ENCODE measurements at places on chromosomes 2 and 18. TPM values are rescaled to one million over a fixed set of nuclear protein-coding genes. Genes with fewer than 3 reads are reported as not detected.

DNA sequence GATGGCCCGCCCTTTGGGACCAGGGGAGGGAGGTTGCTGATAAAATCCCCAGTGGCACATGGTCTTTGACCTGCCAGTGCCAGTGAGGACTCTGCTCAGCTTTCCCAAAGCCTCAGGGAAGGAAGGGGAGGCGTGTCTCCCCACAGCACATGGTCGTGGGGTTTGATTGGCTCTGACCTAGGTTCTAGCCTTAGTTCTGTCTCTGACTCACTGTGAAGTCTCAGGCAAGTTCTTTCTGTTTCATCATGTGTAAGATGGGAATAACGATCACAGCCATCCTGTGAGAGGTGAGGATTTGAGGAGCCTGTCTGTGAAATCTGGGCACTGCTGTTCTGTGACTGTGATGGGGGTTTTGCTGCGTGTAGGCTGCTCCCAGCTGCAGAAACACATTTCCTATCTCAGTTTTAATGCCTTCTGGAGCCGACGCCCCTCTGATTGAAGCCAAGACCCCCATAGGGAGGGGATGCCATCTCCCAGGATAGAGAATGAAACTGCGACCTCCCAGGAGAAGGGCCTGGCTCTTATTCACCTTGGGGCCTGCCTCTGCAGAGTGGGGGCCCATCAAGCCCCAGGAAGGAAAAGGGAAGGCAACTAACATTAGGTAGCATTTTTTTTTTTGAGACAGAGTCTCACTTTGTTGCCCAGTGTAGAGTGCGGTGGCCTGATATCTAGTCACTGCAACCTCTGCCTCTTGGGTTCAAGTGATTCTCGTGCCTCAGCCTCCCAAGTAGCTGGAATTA lies 84.0 kb downstream of the DDX1 start:
- no peaks in the 10 kb centered on the region for H3K4me1 ChIP-seq
- no peaks in the 10 kb centered on the region for H3K36me3 ChIP-seq
- no peak for DNase-seq
- no peak overlapping the region for H3K4me3 ChIP-seq
- H3K27ac ChIP-seq = no peak overlapping the region
- H3K27me3 ChIP-seq = no peaks in the 10 kb centered on the region

DNA sequence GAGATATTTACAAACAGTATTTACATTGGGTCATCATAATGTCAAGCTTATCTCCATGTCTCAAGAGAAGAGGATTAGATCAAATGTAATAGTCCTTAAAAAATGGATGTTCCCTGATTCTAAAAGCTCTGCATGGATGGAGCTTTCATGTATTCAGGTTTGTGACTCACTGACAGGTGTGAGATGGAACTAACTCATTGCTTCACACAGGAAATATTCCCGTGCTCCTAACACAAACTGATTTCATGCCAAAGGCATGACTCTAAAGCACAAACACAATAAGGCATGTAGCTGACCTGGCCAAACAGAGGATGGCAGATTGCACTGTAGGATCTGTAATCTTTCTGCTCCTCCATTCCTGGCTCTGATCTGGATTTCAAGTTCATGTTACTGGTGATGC lies 110.0 kb downstream of the ALK start:
- H3K4me3 ChIP-seq = no peak overlapping the region
- no peak for DNase-seq
- no peaks in the 10 kb centered on the region for H3K27me3 ChIP-seq
- no peaks in the 10 kb centered on the region for H3K4me1 ChIP-seq

GRCh38 chr2:202883987-202884675 lies 12.6 kb upstream of the ICA1L start:
- H3K4me3 ChIP-seq = no peak overlapping the region
- H3K36me3 ChIP-seq = peaks cover 46% of the 10 kb centered on the region
- DNase-seq = no peak
- H3K27ac ChIP-seq = no peak overlapping the region

GRCh38 chr18:6109743-6110142 lies 214.4 kb upstream of the TMEM200C start:
- H3K36me3 ChIP-seq = no peaks in the 10 kb centered on the region
- no peak for DNase-seq
- no peak overlapping the region for H3K27ac ChIP-seq
- H3K4me3 ChIP-seq = no peak overlapping the region

DNA sequence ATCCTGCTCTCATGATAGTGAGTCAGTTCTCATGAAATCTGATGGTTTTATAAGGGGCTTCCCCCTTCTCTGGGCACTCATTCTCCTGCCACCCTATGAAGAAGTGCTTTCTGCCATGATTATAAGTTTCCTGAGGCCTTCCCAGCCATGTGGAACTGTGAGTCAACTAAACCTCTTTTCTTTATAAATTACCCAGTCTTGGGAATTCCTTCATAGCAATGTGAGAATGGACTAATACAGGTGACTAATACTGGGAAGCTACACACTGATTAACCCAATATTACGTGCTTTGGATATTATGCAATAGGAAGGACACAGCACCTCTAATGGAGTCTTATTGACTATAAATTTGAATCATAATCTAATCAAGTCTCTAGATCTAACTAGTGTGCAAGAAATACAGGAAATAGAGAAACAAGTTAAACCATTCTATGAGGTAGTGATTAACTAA lies 107.2 kb upstream of the ETAA1 start:
- H3K36me3 ChIP-seq = no peaks in the 10 kb centered on the region
- no peaks in the 10 kb centered on the region for H3K4me1 ChIP-seq
- DNase-seq = no peak
- H3K27me3 ChIP-seq = 0 out of 2 replicates have a peak, but pooled peaks cover 4% of the 10 kb centered on the region
- no peak overlapping the region for H3K4me3 ChIP-seq

DNA sequence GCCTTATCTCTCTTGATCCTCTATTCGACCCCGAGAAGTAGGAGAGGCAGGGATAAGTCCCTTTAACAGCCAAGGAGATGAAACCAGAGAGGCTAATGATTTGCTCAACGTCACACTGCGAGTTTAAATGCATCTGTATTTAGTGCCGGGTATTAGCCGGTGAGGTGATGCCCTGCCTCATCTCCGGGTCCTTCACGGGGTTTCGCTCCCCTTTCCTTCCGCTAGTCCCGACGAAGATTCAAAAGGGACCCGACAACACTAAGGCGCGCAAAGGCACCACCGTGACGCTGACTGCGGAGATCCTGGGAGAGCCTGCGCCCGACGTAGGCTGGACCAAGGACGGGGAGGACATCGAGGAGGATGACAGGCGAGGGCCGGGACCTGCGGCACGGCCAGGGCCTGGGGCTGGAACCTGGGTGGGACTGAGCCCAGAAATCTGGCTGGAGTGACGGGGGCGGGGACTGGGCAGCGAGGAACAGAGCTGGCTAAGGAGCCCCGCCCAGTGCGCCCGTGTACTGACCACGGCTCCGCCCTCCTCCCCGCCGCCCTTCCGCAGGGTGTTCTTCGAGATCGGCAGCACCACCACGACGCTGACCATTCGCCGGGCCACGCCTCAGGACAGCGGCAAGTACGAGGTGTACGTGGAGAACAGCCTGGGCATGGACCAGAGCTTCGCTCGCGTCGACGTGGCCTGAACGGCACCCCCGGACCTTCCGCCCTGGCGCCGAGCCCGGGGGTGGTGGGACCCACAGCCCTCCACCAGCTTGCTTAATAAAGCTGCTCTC lies 1.0 kb upstream of the GMPPA start:
- H3K27ac ChIP-seq = no peak overlapping the region
- H3K27me3 ChIP-seq = no peaks in the 10 kb centered on the region
- no peaks in the 10 kb centered on the region for H3K36me3 ChIP-seq
- no peak overlapping the region for H3K4me3 ChIP-seq
- peaks cover 23% of the 10 kb centered on the region for H3K4me1 ChIP-seq

DNA sequence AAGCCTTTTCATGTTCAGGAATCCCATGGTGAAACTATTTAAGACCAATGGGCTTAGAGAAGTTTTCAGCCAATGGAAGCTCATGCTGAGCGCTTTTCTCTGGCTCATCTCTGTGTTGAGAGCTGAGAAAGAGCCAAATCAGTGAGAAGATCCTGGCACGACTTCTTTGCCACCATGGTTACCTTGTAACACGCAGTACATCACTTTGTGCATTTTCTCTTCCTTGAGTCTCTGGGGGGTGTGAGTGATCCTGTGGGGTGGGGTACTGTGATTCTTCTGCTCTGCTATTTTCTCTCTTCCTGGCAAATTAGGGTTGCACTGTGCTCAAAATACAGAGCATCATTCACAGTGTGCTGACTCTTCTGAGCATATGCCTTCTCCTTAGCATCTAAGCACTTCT lies 664.2 kb downstream of the ARHGAP15 start:
- H3K36me3 ChIP-seq = no peaks in the 10 kb centered on the region
- DNase-seq = no peak
- H3K27me3 ChIP-seq = no peaks in the 10 kb centered on the region
- H3K27ac ChIP-seq = no peak overlapping the region
- no peaks in the 10 kb centered on the region for H3K4me1 ChIP-seq

GRCh38 chr2:60450488-60450887 lies 103.0 kb downstream of the BCL11A start:
- H3K4me1 ChIP-seq = peaks cover 33% of the 10 kb centered on the region
- peak overlapping the region; percentile 43 for H3K27ac ChIP-seq
- peaks cover 16% of the 10 kb centered on the region for H3K36me3 ChIP-seq

DNA sequence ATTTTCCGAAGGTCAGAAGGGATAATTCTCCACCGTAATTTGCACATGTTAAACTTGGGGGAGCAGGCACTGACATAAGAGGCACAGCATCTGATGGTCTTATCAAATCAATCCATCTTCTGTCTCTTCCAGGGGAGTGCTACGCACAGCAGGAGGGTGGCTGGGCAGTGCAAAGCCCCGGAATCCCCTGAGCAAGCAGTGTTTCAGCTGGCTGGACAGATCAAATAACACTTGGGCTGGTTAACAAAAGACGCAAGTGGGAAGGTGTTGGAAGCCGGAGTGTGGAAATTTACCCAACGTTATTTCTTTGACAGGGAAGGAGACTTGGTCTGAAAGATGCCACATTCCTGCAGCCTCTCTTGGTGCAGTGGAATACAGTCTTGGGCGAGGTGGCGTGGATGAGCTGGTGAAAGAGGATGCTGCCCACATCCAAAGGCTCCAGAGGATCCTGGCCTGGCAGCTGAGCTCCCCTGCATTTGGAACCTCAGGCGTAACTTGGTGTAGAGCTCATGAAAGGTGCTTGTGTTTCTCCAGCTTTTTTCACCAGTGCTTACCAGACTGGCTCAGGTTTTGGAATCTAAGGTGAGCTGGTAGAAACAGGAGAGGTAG lies 103.0 kb downstream of the MAPK4 start:
- DNase-seq = no peak
- no peak overlapping the region for H3K27ac ChIP-seq

DNA sequence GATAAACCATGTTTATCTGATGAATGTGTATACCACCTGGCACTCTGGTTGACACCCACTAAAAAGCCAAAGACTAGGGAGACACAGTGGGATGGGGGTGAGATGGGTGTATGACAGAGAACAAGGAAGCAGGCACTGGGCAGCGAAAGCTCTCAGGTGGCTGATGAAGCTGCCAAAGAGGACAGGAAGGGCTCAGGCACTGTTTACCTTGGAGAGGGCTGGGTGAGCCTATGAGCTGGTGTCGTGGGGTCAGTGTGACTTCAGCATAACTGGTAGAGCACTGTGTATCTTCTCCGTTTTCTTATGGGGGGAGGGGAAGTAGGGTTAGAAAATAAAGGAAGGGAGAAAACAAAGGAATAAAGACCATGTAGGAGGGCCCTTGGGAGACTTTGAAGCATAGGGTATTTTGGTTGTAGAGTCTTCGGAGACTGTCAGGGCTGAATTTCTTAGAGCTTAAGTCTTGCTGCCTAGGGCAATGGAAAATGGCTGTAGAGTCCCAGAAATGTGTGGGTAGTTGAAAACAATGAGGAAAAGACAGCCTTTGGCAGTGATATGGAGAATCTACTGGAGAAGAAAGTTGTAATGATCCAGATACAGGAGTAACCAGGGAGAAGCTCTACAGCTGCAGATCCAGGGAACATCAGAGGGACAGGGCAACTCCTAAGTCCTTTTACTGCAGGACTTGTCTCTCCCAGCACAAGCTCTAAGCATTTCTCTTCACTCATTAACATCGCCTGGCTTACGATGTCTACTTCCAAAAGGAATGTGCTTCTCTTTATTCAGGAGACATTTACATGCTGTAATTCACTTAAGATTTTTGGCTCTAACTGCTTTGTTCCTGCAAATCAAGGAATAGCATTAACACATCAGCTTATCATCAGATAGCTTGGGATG lies 120.0 kb downstream of the AQP4 start:
- no peaks in the 10 kb centered on the region for H3K4me1 ChIP-seq
- H3K36me3 ChIP-seq = no peaks in the 10 kb centered on the region
- H3K27ac ChIP-seq = no peak overlapping the region
- H3K27me3 ChIP-seq = no peaks in the 10 kb centered on the region
- H3K4me3 ChIP-seq = no peak overlapping the region

DNA sequence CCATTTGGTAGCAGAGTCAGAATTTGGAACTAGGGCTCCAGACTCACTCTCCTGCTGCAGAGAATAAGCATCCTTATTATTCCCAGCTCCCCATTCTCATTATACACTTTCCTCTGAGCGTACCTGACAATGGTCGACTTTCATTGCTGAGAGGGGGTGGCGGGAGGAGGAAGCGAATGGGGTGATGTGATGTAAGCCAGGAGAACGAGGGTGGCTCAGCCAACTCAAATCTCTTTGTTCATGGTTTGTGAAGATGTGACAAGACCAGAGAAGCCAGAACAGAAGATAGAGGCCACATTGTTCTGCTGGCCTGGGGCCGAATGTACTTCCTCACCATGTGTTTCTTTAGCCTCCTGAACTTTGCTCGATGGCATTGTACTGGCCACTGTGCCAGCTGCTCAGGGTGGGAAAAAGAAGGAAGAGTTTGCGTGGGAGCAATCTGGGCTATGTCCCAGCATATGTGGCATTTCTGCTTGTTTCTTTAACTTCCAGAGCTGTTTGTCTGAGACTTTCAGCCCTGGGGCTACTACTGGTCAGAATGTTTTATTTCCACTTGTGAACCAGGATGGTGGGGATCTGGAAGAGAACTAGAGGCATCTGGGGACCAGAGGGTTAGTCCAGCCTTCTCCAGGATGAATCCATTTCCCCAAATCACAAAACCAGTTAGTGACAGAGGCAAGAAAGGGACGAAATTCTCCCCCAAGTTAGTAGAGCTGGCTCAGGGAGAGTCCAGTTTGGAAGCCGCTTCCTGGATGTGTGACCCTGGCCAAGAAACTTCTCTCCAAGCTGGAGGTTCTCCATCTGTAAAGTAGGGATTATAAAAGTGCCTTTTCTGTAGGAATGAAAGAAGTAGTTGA lies 62.6 kb downstream of the MOGAT1 start:
- H3K4me3 ChIP-seq = no peak overlapping the region
- no peaks in the 10 kb centered on the region for H3K36me3 ChIP-seq
- DNase-seq = no peak
- no peaks in the 10 kb centered on the region for H3K27me3 ChIP-seq
- peaks cover 11% of the 10 kb centered on the region for H3K4me1 ChIP-seq
- no peak overlapping the region for H3K27ac ChIP-seq

DNA sequence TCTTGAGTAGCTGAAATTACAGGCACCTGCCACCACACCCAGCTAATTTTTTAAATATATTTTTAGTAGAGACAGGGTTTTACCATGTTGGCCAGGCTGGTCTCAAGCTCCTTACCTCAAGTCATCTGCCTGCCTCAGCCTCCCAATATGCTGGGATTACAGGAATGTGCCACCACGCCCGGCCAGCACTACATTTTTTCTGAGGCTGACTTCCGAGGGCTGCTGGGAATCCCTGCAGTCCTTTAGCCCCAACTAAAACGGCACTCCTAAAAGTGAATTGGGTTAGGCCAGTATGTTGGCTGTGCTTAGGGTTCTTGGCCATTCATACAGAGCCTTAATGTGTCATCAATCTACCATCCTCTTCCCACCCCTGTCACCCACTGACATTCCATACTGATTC lies 375.4 kb downstream of the DCC start:
- H3K4me3 ChIP-seq = no peak overlapping the region
- no peak for DNase-seq
- H3K36me3 ChIP-seq = no peaks in the 10 kb centered on the region

PSMA8 gene
- total RNA-seq = not detected

MBP gene
- 67.8 TPM for total RNA-seq

C2orf78 gene
- total RNA-seq = not detected

LHCGR gene
- total RNA-seq = not detected

DHRS9 gene
- 0.40 TPM for total RNA-seq

RIT2 gene
- total RNA-seq = not detected

TTL gene
- 30.5 TPM for total RNA-seq

IMP4 gene
- total RNA-seq = 233 TPM

Data from Karpas-422 (cell line).